SJSA1 (cell line): ENCODE measurements at places on chromosomes 16 and 17. TPM values are rescaled to one million over a fixed set of nuclear protein-coding genes. Genes with fewer than 3 reads are reported as not detected.

GSG1L gene
- not detected in 2 replicates for total RNA-seq

SULT1A1 gene
- total RNA-seq, result 0.79 TPM in 1 of 2 replicates, not detected in the other

INCA1 gene
- total RNA-seq, result 1.1 and 2.7 TPM in 2 replicates

NPIPA1 gene
- total RNA-seq, result 7.3 and 14.9 TPM in 2 replicates

GPR139 gene
- total RNA-seq, result not detected in 2 replicates

CASKIN1 gene
- not detected in 2 replicates for total RNA-seq

ABCA8 gene
- total RNA-seq, result 4.1 and 16.6 TPM in 2 replicates

TMEM186 gene
- 3.0 and 6.8 TPM in 2 replicates for total RNA-seq

EVPLL gene
- total RNA-seq, result not detected in 2 replicates

SYCE1L gene
- total RNA-seq, result 0.32 and 1.2 TPM in 2 replicates

CPNE7 gene
- total RNA-seq, result 0.84 TPM in 1 of 2 replicates, not detected in the other

ASPA gene
- total RNA-seq, result 0.18 TPM in 1 of 2 replicates, not detected in the other

KRTAP4-9 gene
- total RNA-seq, result not detected in 2 replicates

CDK12 gene
- 22.8 and 33.6 TPM in 2 replicates for total RNA-seq

GNAO1 gene
- total RNA-seq, result 5.1 and 8.5 TPM in 2 replicates

TEDC2 gene
- total RNA-seq, result 22.3 and 36.3 TPM in 2 replicates

KRTAP4-6 gene
- not detected in 2 replicates for total RNA-seq

ARHGAP44 gene
- total RNA-seq, result 0.58 and 5.1 TPM in 2 replicates

PDIA2 gene
- total RNA-seq, result not detected in 2 replicates

HSPB9 gene
- total RNA-seq, result not detected in 2 replicates

CCDC154 gene
- not detected in 2 replicates for total RNA-seq

HOXB9 gene
- 0.11 TPM in 1 of 2 replicates, not detected in the other for total RNA-seq

NKD1 gene
- 0.06 and 0.42 TPM in 2 replicates for total RNA-seq

CD300LG gene
- not detected in 2 replicates for total RNA-seq

ARRB2 gene
- 2.6 and 8.2 TPM in 2 replicates for total RNA-seq

C1QL1 gene
- 5.2 TPM in 1 of 2 replicates, not detected in the other for total RNA-seq

IGSF6 gene
- total RNA-seq, result not detected in 2 replicates

HSD17B2 gene
- 2.0 TPM in 1 of 2 replicates, not detected in the other for total RNA-seq

OGFOD1 gene
- 67.0 and 69.8 TPM in 2 replicates for total RNA-seq

SEC14L5 gene
- not detected in 2 replicates for total RNA-seq

MT1X gene
- total RNA-seq, result 42.4 and 49.3 TPM in 2 replicates

EPOP gene
- 0.09 and 0.29 TPM in 2 replicates for total RNA-seq

SMTNL2 gene
- not detected in 2 replicates for total RNA-seq

HEATR9 gene
- not detected in 2 replicates for total RNA-seq

SCGB1C2 gene
- not detected in 2 replicates for total RNA-seq

NACA2 gene
- not detected in 2 replicates for total RNA-seq

KCNH4 gene
- total RNA-seq, result not detected in 2 replicates

GDPD1 gene
- total RNA-seq, result 0.78 and 1.2 TPM in 2 replicates

CACNG3 gene
- not detected in 2 replicates for total RNA-seq

ZNF629 gene
- 13.2 and 19.6 TPM in 2 replicates for total RNA-seq

KRT27 gene
- total RNA-seq, result not detected in 2 replicates

HYDIN gene
- 0.16 TPM in 1 of 2 replicates, not detected in the other for total RNA-seq

OR1F1 gene
- total RNA-seq, result not detected in 2 replicates

HOXB5 gene
- total RNA-seq, result 0.05 and 1.2 TPM in 2 replicates

CES4A gene
- total RNA-seq, result not detected in 2 replicates

BRIP1 gene
- 31.2 and 53.2 TPM in 2 replicates for total RNA-seq

KRTAP3-1 gene
- total RNA-seq, result not detected in 2 replicates

SLC52A1 gene
- not detected in 2 replicates for total RNA-seq

MYADML2 gene
- not detected in 2 replicates for total RNA-seq

CPPED1 gene
- total RNA-seq, result 0.06 and 2.4 TPM in 2 replicates

KIF19 gene
- total RNA-seq, result not detected in 2 replicates

TK1 gene
- 305 and 456 TPM in 2 replicates for total RNA-seq

SOCS1 gene
- 8.1 and 9.0 TPM in 2 replicates for total RNA-seq

EPN3 gene
- total RNA-seq, result 0.03 TPM in 1 of 2 replicates, not detected in the other

TRIM25 gene
- total RNA-seq, result 11.4 and 11.9 TPM in 2 replicates

LRRC75A gene
- total RNA-seq, result 0.39 TPM in 1 of 2 replicates, not detected in the other

UTS2R gene
- total RNA-seq, result 0.18 TPM in 1 of 2 replicates, not detected in the other
